Uterus (tissue), 4 donors: ENCODE measurements at places on chromosomes 12 and 14. TPM values are rescaled to one million over a fixed set of nuclear protein-coding genes. Genes with fewer than 3 reads are reported as not detected.
A peak's percentile ranks its signal among the peaks of the same experiment; 100 is the strongest.

GRCh38 chr14:51865953-51866747 lies 5.7 kb downstream of the GNG2 start:
- no peaks in the 10 kb centered on the region for H3K4me1 ChIP-seq
- H3K27ac ChIP-seq = no peak overlapping the region
- H3K4me3 ChIP-seq = no peak overlapping the region
- no peaks in the 10 kb centered on the region for H3K27me3 ChIP-seq
- no peaks in the 10 kb centered on the region for H3K36me3 ChIP-seq

GRCh38 chr12:29795715-29796114 lies 12.0 kb upstream of the TMTC1 start:
- H3K27me3 ChIP-seq = no peaks in the 10 kb centered on the region
- H3K4me3 ChIP-seq = no peak overlapping the region
- no peaks in the 10 kb centered on the region for H3K36me3 ChIP-seq
- H3K27ac ChIP-seq = no peak overlapping the region
- DNase-seq = no peak
- H3K4me1 ChIP-seq = no peaks in the 10 kb centered on the region

DNA sequence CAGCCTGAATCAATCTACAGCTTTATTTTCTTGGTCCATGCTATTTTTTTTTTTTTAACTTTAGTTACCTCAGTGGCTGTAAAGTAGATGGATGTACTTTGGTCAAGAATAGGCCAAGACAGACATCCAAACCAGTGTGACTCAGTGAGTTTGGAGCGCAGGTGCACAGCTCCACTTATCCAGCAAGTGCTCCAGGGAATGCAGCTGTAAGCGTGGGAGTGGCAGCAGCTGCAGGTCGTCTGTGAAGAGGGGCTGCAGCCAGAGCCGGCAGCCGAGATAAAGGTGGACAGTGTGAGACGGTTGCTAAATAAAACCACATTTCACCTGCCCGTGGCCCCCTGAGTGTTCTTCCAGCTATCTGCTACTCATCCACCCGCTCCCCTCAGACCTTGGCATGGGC lies 1018.7 kb downstream of the AACS start:
- H3K27me3 ChIP-seq = no peaks in the 10 kb centered on the region
- no peak overlapping the region for H3K27ac ChIP-seq
- H3K4me1 ChIP-seq = no peaks in the 10 kb centered on the region
- H3K4me3 ChIP-seq = no peak overlapping the region
- no peaks in the 10 kb centered on the region for H3K36me3 ChIP-seq

GRCh38 chr12:27385766-27386564 lies 53.3 kb downstream of the BMAL2 start:
- no peak overlapping the region for H3K27ac ChIP-seq
- no peaks in the 10 kb centered on the region for H3K27me3 ChIP-seq
- H3K4me3 ChIP-seq = no peak overlapping the region
- no peak for DNase-seq
- H3K36me3 ChIP-seq = no peaks in the 10 kb centered on the region
- H3K4me1 ChIP-seq = no peaks in the 10 kb centered on the region

DNA sequence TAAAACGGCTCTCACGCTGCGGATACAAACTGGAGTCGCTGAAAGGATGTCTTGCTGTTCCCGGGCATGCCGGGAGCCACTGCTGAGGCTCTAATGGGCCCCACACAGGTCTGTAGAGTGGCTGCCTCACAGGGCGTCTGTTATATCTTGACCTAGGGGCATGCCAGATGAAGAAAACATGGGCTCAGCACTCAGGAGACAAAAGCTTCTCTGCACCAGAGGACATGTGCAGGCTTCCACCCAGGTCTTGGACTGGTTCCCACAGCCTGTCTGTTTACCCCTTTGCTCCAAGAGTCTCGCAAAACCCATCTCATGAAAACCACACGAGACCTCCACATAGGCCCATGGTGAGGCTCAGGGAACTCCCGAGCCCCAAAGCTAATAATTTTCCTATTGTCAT lies 134.2 kb downstream of the RPS29 start:
- no peak for DNase-seq
- no peaks in the 10 kb centered on the region for H3K27me3 ChIP-seq
- no peak overlapping the region for H3K27ac ChIP-seq
- no peaks in the 10 kb centered on the region for H3K36me3 ChIP-seq

- peak overlapping the region; percentile 98 for H3K27ac ChIP-seq
- DNase-seq = no peak
- no peaks in the 10 kb centered on the region for H3K27me3 ChIP-seq
- peak overlapping the region; percentile 64 for H3K4me3 ChIP-seq
These were observed 1.4 kb downstream of the HSP90AA1 start for GRCh38 chr14:102085488-102085887.

DNA sequence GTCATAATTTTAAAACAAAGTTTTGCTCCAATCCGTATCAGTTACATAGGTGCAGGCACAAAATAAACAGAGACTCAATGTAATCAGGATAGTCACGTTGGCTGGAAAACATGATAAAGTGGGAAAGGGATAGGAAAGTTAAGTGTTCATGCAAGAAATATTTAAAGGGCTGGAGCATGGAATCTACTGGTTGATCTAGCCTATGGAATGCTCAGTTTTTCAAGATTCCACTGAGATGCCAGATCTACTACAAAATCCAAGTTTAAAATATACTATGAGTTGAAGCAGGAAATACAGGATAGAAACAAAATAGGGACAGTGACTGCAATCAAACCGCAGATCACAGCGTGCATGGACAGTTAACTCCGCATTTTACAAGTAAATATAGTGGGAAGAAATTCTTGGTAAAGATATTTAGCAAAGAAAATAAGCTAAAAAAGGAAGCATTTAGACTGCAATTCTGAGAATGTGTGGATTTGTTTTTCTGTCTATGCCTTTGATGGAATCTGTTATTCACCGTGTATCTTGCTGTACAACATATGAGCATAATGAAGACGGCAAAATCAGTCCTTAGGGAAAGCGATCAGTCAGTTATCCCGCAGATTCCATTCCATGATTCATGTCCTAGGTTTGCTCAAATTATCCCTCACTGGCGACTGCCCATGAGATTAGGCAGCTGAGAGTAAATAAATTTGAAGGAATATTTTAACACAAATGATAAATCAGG lies 1044.3 kb downstream of the FLRT2 start:
- H3K4me1 ChIP-seq = no peaks in the 10 kb centered on the region
- H3K36me3 ChIP-seq = no peaks in the 10 kb centered on the region
- H3K27ac ChIP-seq = no peak overlapping the region
- DNase-seq = no peak
- H3K4me3 ChIP-seq = no peak overlapping the region

DNA sequence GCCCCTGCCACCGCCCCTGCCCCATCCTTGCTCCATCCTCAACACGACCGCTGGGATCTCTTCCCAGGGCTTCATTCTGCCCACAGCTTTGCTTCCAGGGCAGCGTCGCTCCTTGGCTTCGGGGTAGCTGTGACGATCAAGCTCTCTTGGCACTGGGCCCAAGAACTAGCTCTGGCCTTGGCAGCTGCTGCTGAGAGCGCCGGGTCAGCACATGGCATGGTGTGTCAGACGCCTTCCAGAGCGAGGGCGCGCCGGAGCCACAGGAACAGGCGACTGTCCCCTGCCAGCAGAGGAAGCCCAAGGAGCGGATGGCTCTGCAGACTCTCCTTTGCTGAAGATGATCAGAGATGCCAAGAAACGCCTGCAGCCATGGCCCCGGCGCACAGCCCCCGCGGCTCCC lies 15.9 kb downstream of the RAB35 start:
- no peaks in the 10 kb centered on the region for H3K36me3 ChIP-seq
- DNase-seq = peak; percentile 58
- H3K27ac ChIP-seq = peak overlapping the region; percentile 48
- H3K27me3 ChIP-seq = no peaks in the 10 kb centered on the region

GRCh38 chr14:55706893-55707292 lies 126.9 kb downstream of the KTN1 start:
- H3K27me3 ChIP-seq = no peaks in the 10 kb centered on the region
- H3K36me3 ChIP-seq = no peaks in the 10 kb centered on the region
- no peak overlapping the region for H3K4me3 ChIP-seq
- no peak overlapping the region for H3K27ac ChIP-seq

GRCh38 chr14:101103321-101103901 lies 199.9 kb upstream of the RTL1 start:
- H3K27ac ChIP-seq = no peak overlapping the region
- no peak overlapping the region for H3K4me3 ChIP-seq
- H3K4me1 ChIP-seq = no peaks in the 10 kb centered on the region
- no peaks in the 10 kb centered on the region for H3K27me3 ChIP-seq
- H3K36me3 ChIP-seq = no peaks in the 10 kb centered on the region

DNA sequence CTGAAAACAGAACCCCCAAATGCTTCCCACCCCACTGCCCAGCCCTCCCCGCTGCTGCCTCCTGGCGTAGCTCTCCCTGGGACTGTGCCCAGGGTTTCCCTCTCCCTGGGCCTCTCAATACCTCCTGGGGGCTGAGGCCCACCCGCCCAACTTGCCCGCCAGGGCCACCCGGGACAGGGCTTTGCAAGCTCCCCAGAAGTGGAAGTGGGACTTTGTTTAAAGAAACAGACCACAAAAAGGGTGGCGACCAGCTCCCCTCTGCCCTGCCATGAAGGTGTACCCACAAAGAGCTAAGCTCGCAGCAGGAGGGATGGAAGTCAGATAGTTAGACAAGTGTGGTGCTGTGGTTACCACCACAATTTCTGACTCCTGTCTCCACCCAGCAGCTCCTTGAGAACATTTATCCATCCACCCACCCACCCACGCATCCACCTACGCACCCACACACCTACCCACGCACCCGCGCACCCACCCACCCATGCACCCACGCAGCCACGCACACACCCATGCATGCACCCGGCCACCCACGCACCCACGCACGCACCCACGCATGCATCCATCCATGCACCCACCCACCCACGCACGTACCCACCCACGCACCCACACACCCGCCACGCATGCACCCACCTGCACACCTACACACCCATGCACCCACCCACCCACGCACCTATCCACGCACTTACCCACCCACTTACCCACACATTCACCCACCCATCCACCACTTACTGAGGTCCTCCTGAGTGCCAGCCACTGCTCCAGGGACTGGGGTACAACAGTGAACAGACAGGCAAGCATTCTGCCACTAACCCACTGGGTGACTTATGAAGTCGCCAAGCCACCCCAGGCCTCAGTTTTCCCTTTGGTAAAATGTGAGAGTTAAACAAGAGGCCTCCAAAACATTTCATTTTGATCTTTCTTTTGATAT lies 127.3 kb downstream of the SCARB1 start:
- no peaks in the 10 kb centered on the region for H3K4me1 ChIP-seq
- H3K36me3 ChIP-seq = no peaks in the 10 kb centered on the region
- H3K27ac ChIP-seq = no peak overlapping the region
- no peak for DNase-seq
- H3K4me3 ChIP-seq = no peak overlapping the region
- H3K27me3 ChIP-seq = no peaks in the 10 kb centered on the region

DNA sequence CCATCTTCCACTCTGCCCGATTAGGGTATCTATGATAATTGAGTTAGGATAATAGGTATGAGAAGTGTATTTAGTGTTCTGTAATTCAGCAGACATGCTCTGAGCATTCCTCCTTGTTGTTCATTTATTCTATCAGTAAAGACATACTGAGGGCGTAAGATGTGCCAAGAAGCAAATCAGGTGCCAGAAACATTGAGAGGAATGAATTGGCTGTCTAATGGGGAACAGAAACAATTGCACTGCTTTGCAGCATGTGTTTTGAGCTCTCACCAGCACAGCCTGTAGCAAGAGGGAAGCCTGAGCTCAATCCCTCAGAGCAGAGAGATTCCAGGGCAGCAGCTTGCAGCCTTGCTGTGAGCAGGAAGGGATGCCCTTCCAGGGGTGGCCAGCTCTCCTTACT lies 589.3 kb downstream of the BCL11B start:
- no peaks in the 10 kb centered on the region for H3K4me1 ChIP-seq
- DNase-seq = no peak
- H3K27ac ChIP-seq = no peak overlapping the region
- H3K36me3 ChIP-seq = no peaks in the 10 kb centered on the region

GRCh38 chr14:53999061-53999488 lies 42.5 kb upstream of the BMP4 start:
- H3K36me3 ChIP-seq = no peaks in the 10 kb centered on the region
- DNase-seq = no peak
- no peaks in the 10 kb centered on the region for H3K27me3 ChIP-seq

GRCh38 chr14:106845286-106846087 lies 1319.1 kb downstream of the TMEM121 start:
- H3K27ac ChIP-seq = peak overlapping the region; percentile 81
- peak; percentile 30 for DNase-seq
- H3K27me3 ChIP-seq = no peaks in the 10 kb centered on the region
- peaks cover 3% of the 10 kb centered on the region for H3K4me1 ChIP-seq
- no peaks in the 10 kb centered on the region for H3K36me3 ChIP-seq

GRCh38 chr12:75818863-75819262 lies 212.7 kb downstream of the PHLDA1 start:
- H3K36me3 ChIP-seq = no peaks in the 10 kb centered on the region
- H3K4me3 ChIP-seq = no peak overlapping the region
- no peak overlapping the region for H3K27ac ChIP-seq

DNA sequence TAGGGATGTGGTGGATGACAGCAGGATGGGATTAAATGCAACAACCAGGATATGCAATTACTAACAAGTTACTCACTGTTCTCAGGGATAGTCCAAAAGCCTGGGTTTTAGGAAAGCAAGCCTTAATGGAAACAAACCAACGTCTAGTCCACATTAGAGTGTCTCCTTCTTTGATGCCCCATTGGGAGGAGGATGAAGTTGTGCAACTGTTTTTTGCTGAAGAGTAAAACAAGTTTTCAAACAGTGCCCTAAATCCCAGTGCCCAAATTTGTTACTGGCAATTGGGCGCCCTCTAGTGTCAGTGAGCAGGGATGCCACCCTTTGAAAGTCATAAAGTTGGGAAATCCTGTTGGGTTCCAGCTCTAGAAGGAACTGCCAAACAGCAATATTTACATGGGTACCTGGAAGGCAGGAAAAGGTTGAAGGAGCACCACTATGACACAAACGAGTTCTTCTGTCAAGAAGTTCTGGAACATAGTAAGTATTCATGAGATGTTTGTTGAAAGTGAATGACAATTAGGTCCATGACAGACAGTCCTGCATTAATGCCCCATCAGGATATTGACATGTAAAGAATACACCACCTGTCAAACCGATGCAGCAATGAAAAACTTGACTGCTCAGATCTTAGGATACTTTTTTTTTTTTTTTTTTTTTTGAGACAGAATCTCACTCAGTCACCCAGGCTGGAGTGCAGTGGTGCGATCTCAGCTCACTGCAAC lies 11.1 kb upstream of the DPF3 start:
- DNase-seq = peak; percentile 53
- no peak overlapping the region for H3K4me3 ChIP-seq
- H3K27me3 ChIP-seq = no peaks in the 10 kb centered on the region
- no peaks in the 10 kb centered on the region for H3K36me3 ChIP-seq
- H3K4me1 ChIP-seq = no peaks in the 10 kb centered on the region

MYF5 gene
- not detected for total RNA-seq

TMEM179 gene
- total RNA-seq = not detected

POTEG gene
- total RNA-seq = not detected

KRT86 gene
- total RNA-seq = 0.35 TPM

PRB2 gene
- not detected for total RNA-seq

SERPINA3 gene
- 109 TPM for total RNA-seq

RNU6-8 gene
- not detected for total RNA-seq

CCND2 gene
- total RNA-seq = 72.8 TPM
